Nucleus accumbens (tissue), 56 donors: ENCODE measurements at places on chromosomes 7 and 10.

- DNase-seq: no peak
Observed at GRCh38 chr7:157771-158625, 34.4 kb upstream of the FAM20C start.

DNA sequence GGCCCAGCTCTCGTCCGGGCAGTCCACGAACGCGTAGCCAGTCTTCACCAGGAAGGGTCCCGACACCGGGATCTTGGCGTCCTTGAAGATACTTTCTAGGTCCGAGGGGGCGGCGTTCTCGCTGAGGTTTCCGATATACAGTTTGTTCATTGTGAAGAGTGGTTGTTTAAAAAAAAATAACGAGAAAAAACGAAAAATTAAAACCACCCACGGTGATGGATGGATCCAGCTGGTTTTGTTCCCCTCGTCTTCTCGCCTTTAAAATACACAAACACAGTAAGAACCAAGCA is 385 bp downstream of the IGF2BP3 start:
- DNase-seq: no peak

GRCh38 chr10:72688208-72688651 is 3.7 kb upstream of the MCU start:
- DNase-seq: no peak

DNA sequence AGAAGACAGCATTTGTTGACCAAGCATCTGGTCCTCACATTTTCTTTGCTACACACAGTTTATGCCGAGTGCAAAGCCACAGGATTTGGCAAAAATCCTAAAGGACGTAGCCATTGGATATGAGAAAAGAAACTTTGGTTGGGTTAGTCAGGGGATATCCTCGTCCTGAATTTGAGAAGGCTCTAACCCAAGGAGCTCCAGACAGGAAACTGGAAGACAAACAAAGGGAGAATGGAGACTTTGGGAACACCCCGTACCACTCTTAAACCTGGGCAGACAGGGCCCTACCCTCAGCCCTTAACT is 146.6 kb upstream of the FRMD4A start:
- no peak for DNase-seq

DNA sequence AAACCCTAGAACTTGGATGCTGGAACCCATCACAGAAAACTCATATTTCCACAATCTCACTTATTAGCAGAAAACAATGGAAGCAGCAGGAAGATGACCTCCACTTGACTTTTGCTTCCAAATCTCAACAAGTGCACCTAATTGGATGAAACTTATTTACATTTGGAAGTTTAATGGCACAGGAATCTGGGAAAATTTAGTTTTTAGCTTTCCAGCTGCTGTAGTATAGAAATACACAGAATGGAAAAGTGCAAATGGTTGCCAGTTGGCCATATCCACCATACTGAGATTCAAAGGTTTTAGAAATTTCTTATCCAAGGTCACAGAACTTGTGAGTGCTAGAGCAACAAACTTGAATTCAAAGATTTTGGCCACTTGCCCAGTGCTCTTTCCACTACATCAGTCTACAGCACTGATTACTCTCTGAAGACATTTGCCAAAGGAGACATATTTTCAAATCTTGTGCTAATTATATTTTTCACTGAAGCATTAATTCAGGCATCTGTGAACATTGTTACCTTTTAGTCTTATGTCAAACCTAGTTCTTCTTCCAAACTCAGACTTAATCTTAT is 9.3 kb upstream of the AHR start:
- DNase-seq: no peak

DNA sequence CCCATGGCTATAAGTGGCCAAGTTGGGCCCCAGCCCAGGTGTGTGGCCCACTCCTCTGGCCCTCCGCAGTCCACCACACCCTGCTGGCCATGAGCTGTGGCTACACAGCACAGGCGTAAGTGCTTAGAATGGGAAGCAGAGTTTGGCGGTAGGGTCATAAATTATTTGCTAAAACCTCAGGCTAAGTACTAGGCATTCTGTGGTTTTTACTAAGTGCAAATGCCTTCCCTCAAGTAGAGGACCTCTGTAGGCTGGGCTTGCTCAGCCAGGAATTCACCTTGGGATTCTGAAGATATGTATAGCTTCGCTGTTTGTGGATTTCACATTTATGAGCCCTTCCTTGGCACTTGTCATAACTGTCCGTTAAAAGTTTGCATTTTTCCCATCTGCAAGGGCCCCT is 44.8 kb upstream of the LOXL4 start:
- DNase-seq: no peak

- DNase-seq: no peak
Observed at GRCh38 chr10:96973809-96974747, 142.0 kb downstream of the LCOR start.

- DNase-seq: no peak
Observed at GRCh38 chr7:157857578-157858075, 520.8 kb downstream of the DNAJB6 start.

- DNase-seq: no peak
Observed at GRCh38 chr10:16843252-16843870, 26.1 kb upstream of the RSU1 start.

GRCh38 chr7:45196374-45196773 is 38.8 kb downstream of the RAMP3 start:
- DNase-seq: no peak

DNA sequence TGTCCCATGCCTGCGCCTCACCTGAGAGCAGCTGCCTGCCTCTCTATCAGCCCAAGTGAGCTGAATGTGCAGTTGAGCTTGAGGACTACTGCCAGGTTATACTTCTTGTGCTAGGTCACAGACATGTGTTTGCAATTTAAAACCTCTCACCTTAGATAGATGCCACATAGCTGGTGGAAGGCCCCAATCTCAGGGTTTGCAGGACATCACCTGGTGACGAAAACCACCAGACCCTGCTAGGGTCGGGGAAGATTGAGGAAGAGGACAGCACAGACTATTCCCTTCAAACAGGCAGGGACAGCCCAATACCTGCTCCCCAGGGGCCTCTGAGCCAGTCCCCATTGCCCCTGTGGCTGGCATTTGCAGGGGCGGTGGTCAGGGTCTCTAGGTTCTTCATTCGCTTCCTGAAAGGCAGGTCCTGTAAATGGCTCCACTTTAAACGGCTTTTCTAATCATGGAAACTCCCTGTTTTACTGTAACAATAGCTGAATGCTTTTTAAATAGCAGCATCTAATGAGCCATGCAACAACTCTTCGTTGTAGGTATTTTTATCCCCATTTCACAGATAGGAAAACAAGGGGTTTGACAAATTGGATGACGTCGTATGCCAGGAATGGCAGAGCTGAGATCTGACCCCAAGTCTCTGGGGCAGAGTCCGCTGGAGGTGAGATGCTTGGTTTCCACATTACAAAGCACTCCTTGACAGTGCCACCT is 80.1 kb downstream of the EMX2 start:
- no peak for DNase-seq

- peak; percentile 93 for DNase-seq
Observed at GRCh38 chr7:100467638-100468373, 3.7 kb upstream of the SPACDR start.

- no peak for DNase-seq
Observed at GRCh38 chr7:45957721-45958120, 36.6 kb upstream of the IGFBP3 start.

DNA sequence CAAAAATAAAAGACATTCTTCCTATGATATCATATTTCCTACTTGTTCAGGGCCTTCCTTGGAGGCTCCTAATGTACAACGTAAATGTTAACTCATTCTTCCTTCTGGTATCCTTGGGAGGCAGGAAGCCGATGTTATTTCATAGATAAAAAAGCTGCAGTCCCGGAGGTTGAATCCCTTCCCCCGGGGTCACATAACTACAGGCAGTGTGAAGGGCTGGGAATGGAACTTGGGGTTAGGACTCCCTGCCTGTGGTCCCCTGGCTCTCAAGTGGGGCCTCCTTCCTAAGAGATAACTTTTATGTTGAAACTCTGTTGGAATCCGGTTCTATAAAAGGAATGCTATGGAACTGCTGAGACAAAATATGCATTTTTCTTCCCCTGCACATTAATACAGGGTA is 14.9 kb upstream of the CCDC3 start:
- no peak for DNase-seq

DNA sequence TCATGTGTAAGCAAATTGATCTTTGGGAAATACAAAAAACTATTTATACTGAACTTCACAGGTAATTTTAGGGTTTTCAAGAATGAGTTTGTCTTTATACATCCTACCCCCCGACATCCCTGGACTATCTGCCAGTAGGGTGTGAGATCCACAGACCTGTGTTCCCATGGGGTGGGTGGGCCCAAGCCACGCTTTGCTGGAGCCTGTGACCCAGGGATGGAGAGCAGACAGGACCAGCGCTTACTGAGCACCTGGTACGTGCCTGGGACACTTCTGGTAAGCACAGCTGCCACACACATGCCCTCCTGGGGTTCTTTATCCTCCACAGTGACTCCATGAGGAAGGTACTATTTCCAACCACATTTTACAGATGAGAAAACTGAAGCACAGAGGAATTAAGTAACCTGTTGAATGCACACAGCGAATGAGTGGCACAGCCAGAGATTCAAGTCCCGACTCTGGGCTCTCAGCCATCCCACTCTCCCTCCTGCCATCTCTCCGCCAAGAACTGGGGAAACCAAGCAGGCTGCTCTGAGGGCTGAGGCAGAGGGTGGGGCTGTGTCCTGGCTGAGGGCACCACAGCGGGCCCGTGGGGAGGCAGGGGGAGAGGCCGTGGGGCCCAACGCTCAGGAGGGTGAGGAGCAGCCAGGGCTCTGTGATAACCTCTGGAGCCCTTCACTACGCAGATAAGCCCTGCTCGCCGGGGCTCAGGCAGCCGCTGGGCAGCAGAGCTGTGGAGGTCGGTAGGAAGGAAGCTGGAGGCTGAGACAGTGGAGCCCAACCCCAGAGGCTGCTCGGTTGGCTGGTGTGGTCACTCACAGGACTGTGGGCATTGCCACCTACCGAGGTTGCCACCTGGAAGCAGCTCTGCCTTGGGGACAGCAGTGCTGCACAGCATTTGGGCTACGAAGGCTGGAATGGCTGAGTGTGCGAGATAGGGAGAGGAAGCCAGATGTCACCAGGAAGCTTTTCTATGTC is 124.2 kb downstream of the ARHGAP22 start:
- DNase-seq: no peak

GRCh38 chr7:38873433-38873832 is 35.6 kb downstream of the VPS41 start:
- no peak for DNase-seq

DNA sequence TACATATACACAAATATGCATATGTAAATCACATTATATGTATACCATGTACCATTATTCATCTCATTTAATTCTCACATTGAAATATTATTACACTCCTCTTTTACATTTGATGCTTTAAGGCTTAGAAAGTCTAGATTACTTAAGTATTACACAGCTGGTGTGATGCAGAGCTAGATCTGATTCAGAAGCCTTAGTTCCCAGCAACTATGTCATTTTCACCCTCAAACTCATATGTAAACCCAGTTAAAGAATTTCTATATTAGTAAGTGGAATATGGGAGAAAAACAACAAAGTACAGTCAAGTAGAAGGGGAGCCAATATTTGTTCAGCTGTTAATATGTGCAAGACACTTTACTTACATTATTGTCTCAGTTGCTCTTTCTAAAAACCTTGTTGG is 74.3 kb upstream of the CSTF2T start:
- DNase-seq: no peak

DNA sequence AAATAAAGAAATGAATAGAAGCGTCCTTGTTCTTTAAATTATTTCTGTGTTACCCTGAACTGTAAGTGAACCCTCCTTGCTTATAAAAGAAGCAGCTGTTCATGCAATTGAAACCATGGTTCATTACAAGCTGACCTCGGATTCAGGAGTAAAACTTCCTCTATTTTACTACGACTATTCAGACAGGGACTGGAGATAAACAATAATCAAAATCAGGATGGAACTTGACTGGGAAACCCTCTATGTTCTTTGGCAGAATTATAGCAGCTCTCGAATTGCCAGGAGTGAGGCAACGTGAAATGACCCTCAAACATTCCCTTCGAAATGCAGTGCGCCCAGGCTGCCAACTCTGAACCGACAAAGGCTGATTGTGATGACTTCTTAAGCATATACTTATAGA is 172.1 kb downstream of the CYP26A1 start:
- DNase-seq: no peak

DNA sequence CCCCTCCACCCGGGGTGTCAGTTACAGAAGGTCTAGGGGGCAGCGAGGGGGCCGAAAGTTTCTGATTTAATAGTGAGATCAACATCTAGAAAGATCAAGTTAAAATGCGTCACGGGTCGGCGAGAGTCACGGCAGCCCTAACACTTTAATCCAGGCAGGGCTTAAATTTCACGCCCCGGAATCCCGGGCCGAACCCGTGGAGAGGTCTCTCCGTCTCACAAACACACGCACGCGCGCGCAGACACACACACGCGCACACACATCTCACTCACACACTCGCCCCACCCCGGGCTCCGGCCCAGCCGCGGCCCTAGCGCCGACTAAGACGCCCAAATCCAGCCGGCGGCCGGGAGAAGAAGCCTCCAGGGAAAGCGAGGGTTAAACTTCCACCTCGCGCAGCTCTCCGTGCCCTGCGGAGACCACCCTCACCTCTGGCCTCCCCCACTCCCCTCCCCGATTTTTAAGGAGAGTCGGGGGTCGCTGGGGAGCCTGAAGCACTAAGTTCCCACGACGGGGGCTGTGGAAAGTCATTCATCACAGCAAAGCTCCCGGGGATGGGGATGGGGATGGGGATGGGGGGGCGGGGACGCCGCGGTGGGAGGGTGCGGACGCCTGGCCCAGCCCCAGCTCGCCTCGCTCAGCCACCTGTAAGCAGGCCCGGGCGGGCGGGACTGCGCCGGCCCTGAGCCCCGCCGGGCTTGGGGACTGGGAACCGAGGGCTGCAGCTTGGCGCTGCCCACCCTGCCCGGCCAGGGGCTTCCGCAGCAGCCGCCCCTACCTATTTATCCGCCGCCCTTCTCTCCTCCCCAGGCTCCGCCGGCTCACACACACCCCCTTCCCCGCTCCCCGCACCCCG is 1.6 kb downstream of the PDGFA start:
- DNase-seq: no peak

DNA sequence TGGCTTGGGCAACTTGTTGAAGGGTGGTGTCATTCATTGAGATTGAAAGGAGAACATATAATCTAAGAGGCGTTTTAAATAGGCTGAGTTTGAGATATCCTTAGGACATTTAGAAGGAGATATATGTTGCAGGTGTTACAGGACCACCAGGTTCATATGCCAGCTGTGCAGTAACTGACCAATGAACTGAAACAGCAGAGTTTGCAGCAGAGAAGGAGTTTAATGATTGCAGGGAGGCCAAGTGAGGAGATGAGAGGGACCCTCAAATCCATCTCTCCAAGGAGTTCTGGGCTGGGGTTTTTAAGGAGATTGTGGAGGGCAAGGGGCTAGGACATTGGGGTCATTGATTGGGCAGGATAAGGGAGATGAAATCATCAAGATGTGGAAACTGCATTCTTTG is 74.5 kb downstream of the SEC23IP start:
- no peak for DNase-seq

DNA sequence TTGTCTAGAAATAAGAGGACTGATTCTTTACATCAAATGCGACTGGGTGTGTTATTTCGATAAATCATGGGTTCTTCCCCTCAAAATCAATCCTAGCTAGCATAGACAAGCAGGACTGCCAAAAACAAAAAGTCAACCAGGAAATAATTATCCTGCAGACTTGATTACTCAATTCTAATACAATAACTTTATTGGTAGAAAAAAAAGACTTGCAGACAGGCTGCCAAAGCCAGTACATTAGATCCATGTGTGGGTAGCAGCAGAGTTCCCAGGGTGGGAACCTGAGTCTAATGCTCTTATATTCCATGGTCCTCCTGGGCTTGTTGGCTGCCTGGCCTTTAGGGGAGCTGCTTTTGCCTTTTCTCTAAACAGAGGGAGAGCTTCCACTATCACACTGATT is 7.8 kb downstream of the AFAP1L2 start:
- no peak for DNase-seq

- no peak for DNase-seq
Observed at GRCh38 chr7:85498031-85498430, 311.2 kb upstream of the SEMA3D start.

- DNase-seq: no peak
Observed at GRCh38 chr7:115635376-115635775, 395.2 kb downstream of the TFEC start.
